ENCODE measurements at places on chromosomes 6 and 20.

GRCh38 chr20:58020656-58021454, 207.6 kb downstream of the ANKRD60 start:
- DNase-seq: no peak

GRCh38 chr6:144840619-144841018, 555.5 kb downstream of the UTRN start:
- no peak for DNase-seq

- no peak for DNase-seq
These were observed 106.0 kb downstream of the TRIM27 start for GRCh38 chr6:28817808-28818145.

DNA sequence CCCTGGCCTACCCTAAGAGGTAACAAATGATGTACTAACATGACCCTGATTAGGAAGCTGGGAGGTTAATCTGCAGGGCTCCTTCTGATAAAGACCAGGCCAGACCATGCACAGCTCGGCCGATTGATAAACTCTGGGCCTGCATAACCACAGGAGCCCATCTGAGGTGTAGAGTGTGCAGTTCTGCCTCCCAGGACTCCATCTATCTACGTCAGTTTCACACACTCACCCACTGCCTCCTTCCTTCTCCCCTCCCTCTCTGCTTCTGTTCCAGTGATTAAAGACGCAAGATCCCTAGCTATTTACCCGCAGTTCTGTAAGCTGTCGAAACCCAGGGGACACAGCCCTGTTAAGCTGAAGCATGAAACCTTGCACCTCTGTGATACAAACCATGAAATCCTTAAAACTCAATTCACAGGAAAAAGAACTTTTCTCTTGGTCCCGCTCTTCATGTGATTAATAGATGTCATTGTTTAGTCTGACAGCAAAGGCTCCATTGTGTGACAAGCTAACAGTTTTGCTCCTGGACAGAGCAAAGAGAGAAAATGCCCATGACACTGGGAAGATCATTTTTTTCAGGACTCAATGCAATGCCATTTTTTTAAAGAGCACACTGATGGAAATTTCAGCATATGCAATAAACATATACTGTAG, 470.6 kb downstream of the MAFB start:
- no peak for DNase-seq

DNA sequence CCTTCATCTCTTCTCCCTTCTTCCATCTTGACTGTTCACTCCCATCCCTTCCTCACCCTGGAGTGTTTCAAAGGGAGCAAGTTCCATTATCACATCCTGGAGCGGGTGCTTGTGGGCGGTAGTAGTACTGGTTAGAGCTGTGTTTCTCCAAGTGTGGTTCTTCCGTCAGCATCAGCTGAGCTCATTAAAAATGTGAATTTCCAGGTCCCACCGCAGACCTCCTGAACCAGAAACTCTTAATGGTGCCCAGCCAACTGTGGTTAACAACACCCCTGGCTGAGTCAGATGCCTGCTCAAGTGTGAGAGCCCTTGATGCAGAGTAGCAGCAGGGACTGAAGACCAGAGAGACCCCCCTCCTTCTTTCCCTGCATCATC, 24.4 kb downstream of the ANGPT4 start:
- DNase-seq: no peak

DNA sequence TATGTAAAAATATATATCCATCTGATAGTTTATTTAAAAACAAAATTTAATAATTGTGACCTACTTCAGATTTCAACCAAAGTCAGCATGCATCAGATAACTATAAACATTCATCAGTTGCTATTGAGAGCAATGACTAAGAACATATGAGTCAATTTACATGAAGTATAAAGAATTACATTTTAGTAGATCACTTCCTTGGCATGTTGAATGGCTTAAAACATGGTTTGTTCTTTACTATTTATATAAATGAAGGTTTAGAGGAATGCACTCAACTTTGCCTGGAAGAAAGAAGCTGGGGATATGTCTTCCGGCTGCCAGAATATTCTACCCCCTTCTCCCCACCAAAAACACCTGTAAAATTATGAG, 6.4 kb upstream of the FAM217A start:
- DNase-seq: no peak

DNA sequence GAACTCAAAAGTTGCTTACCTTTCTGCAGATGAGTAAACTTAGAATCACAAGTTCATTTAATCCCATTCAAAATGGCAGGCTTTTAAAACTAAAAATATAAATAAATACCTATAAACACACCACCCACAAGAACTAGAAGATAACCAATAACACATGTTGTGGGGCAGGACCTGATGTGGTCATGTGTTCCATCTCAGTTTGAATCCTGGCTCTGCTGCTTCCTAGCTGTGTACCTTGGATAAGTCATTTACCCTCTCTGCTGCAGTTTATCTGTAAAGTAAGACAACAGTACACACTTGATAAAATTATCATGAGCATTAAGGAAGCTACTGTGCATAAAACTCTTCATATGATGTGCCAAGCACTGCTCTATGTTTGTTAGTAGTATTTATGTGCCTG, 22.0 kb downstream of the TRIM27 start:
- no peak for DNase-seq

DNA sequence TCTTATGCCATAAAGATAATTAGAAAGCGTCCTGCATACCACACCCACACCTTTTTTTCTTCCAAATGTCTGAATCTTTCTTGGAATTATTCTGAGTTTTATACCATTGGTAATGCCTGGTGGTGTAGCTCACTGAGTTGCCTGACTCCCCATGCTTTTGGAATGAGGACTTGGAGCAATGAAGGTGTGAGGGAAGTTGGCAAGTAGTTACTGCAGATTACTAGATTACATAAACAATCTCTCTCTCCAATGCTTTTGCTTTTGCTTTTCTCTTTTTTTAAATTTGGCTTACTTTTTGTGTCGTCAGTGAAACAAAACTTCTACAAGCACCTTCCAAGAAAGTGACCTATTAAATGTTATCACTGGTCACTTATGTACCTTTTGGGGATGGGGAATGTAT, 406.1 kb upstream of the SOX4 start:
- DNase-seq: no peak

GRCh38 chr6:119207971-119208725, 129.7 kb upstream of the FAM184A start:
- no peak for DNase-seq

GRCh38 chr6:1406306-1407072, 17.1 kb downstream of the FOXF2 start:
- DNase-seq: no peak

- no peak for DNase-seq
These were observed 30.2 kb downstream of the SLC2A10 start for GRCh38 chr20:46739431-46740213.

DNA sequence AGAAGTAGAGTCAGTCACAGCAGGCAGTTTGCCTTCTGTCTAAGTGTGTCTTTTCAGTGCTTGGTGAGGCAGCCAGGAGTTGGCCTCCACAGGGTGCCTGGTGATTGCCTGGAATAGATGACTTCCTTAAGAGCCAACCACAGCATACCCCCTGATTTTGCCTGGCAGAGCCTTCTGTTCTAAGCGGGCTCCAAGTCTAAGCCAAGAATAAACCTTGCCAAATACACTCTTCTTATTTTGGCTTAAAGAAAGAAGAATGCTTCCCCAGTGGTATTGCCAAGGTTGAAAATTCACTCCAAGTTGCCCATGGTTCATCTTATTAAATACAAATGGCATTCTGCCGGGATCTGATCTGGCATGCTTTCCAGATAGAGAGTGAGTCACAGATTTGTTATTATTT, 1424.8 kb upstream of the EYS start:
- no peak for DNase-seq

DNA sequence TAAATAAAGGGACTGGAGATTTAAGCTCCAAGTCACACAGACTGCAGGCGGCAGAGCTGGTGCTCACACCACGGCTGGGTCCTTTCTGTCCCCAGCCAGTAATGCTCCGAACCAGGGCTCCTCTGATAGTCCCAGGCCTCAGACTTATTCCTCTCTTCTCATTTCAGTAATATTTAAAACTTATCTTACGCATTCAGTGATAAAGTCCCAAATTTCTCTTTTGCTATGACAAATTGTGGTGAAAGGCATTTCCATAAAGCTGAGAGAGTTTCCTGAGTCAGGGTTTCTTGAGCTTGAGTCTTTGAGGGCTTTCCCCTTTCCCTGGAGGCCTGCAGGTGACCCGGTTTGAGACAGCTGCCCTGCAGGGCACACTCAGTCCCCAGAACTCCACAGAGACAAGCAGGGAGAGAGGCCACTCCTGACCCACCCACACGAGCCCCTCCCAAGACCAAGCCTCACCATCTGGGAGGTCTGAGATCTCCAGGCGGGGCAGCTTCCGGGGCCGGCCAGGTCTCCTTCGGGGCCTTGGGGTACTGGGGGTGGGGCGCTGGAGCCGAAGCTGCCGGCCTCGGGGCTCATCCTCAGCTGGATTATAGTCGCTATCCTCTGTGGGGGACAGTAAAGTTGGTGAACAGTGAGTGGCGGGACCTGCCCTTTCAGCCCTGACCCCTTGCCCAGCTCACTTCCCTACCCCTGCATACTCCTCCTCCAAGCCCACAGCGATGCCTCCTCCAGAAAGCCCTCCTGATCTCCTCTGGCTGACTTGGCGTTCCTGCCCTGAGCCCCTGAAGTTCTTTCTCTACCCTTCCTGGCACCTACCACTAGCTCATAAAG, 6.6 kb downstream of the ZNF335 start:
- DNase-seq: no peak

DNA sequence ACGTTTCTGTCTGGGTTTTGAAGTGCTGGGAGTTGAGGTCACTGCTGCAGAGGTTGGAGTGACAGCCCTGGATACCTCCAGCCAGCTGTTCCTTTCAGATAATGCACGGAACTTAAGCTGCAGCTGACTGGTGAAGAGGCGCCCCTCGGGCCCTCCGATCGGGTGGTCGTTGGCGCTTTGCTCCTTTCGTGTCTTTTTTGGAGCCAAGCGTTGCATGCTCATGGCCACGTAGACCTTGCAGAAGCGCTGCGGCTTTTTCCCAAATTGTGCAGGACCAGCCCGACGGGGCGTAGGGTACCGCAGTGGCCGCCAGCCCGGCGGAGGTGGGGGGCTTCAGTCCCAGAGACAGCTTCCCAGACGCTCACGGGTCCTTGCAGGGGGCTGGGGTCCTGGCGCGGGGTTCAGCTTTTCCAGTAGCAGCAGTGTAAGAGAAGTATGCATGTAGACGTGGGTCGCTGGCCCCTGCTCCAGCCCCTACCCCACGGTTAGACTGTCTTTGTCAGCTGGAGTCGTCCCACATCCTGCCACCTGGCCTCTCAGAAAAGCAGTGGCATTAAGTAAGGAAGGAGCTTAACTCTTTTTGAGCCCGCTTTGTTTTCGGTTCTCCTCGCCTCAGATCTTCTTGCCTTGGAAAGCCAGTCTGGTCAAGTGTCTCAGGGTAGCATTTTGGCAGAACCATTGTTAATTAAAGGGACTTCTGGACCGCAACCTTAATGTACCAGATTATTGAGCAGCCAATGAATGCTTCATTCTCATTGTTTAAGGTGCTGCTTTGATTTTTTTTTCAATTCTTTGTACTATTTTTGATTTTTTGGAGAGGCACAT, 838 bp downstream of the TNFAIP3 start:
- DNase-seq: no peak

- DNase-seq: no peak
These were observed 105.3 kb upstream of the NAA20 start for GRCh38 chr20:19911810-19912382.

GRCh38 chr6:157382821-157383220, 1.8 kb downstream of the ZDHHC14 start:
- DNase-seq: no peak

DNA sequence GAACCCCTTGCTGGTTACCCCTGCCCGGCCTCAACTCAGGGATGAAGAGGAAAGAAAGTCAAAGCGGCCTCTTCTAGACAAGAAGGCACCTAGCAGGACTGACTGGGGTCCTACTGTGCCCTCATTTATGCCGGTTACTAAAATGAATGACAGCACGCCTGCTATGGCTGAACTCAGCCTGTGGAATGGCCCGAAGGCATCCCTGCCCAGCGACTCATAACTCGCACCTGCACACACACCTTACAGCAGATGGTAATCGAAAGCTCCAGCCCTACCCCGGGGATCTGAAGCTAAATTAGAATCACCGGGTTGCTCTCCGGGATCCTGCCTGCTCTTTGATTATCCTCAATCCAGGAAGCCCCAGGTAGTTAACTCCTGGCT, 747 bp upstream of the TXNDC5 start:
- no peak for DNase-seq

- no peak for DNase-seq
These were observed 204.6 kb upstream of the HEY2 start for GRCh38 chr6:125544819-125545218.

DNA sequence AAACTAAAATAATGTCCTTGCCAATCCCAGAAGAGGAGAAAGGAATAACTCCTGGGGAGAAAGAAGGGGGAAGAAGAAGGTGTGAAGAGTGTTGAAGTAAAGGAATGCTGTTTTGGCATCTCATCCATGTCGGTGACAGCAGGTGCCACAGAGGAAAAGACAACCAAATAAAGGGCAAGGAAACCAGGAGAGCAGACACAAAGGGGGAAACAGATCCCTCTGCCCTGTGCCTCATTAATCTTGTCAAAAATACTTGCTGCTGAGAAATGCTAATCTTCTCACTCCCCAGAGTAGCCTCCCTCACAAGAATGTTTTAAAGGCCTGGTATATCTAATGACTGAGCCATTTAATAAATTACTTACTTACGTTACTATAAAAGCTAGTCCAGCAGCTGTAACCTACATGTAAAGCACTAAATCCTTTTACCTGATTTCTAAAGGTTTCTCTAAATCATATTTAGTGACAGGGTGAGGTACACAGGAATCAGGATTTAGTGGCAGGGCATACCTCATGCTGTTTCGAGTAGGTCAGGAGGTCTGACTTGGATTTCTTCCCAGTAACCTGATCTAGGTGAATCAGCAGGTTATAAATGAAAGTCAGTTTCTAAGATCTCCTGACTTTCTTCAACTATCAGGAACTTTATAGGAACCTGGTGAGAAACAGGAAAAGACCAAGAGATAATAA, 377.1 kb downstream of the CENPW start:
- DNase-seq: no peak

DNA sequence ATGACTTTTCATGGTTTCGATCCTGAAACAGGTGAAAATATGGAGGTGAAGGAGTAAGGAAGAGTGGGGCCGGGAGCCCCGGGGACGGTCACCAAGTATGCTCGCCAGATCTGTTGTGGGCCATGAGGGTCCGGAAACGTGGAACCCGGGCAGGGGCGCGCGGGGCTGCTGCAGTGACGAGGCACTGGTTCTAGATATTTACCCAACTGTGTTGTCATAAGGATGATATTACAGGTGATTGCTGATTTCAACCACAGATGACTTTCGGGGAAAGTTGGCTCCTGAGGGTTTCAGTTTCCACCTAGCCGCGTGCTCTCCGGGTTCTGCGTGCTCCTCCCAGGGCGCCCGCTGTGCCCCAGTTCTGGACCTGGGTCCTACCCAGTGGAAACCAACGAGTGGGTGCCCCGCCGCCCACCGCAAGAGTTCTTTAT, 12.2 kb downstream of the RAET1G start:
- no peak for DNase-seq

DNA sequence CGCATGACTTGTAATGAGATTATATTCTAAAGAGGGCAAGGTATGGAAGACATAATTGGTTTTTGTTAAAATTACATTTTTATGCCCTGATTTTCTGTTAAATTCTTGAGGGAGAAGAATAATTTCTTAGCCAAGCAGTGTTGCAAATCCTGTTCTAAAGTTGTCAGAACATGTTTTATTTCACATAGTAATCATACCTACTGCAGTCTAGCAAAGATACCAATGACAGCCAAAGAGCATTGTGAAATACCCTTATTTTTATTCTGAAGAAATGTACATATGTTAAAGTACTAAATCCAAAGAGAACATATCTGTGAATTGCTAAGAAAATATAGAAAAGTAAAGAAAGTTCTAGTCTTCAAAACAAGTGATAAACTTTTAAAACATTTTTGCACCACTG, 39.6 kb upstream of the SMIM8 start:
- no peak for DNase-seq

Data from stimulated activated CD4-positive, alpha-beta T cell treated with anti-CD3 and anti-CD28 coated beads, Interleukin-1b, Interleukin-23, amount 100 ng/mL, for 1 hour (primary cell).